Activated naive CD8-positive, alpha-beta T cell treated with anti-CD3 and anti-CD28 coated beads for 36 hours (primary cell): ENCODE measurements at places on chromosomes 3 and 15.

GRCh38 chr3:114721864-114722263, 425.2 kb downstream of the ZBTB20 start:
- DNase-seq, result no peak

- DNase-seq, result no peak
Observed at GRCh38 chr3:177626045-177626444, 428.8 kb upstream of the TBL1XR1 start.

- no peak for DNase-seq
Observed at GRCh38 chr15:92693691-92694331, 38.2 kb upstream of the FAM174B start.

DNA sequence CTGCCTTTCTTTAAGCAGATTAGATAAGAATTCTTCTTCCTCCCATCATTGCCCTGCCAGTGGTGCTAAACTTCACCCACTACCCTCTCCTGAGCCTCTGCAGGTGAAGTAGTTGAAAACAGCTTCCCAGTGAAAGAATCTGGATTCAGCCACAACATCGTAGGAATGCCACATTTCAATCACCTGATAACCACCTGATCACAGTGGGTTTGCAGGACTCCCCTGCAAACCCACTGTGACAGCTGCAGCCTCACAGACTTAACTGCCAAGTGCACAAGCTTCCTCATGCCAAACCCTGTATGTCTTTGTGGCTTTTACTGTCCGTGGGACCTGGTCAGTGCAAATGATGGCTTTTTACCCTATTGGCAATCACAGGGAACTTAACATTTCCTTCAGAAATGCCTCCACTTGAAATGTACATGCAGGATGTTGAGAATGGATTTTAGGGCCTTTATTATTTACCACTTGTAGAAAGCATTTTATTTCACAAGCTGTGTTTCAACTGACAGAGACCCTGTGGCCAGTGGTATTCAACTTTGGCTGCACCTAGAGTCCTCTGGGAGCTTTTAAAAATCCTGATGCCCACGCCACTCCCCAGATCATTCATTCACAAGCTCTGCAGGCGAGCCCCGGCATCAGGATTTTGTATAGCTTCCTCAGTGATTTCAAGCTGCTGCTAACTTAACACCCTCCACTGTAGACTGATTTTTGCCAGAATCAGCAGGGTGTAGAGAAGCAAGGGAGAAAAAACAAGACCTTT, 49.1 kb downstream of the OXNAD1 start:
- no peak for DNase-seq

- DNase-seq, result peak; percentile 62
Observed at GRCh38 chr3:53709860-53710674, 136.2 kb downstream of the CHDH start.

- no peak for DNase-seq
Observed at GRCh38 chr3:107740992-107741896, 218.5 kb downstream of the BBX start.

GRCh38 chr3:48565591-48566400, 2.2 kb upstream of the UCN2 start:
- peak; percentile 14 for DNase-seq

GRCh38 chr3:16474920-16475319, 38.6 kb downstream of the RFTN1 start:
- DNase-seq, result no peak

- no peak for DNase-seq
Observed at GRCh38 chr15:64249406-64249805, 86.6 kb upstream of the PPIB start.

GRCh38 chr3:80017369-80017768, 249.6 kb upstream of the ROBO1 start:
- DNase-seq, result no peak

DNA sequence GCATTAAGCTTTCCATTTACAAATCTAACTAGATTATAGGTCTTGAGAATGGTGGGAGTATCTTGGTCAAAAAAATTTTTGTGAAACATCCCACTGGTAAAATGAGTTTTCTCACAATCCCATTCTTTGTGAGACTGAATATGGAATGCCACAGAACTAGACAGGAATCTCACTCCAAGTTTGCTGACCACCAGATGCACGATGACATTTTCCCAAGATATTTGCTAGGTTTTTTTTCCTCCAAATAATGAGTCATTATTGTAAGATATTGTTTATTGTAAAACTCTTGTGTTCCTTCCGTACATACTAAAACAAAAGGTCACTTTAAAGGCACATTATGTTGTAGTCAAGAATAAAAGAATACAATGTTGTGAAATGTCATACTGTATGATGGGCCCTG, 53.9 kb downstream of the COPS2 start:
- DNase-seq, result no peak

GRCh38 chr3:111200027-111200426, 128.4 kb downstream of the NECTIN3 start:
- no peak for DNase-seq

- no peak for DNase-seq
Observed at GRCh38 chr3:188211476-188211875, 57.5 kb downstream of the LPP start.

GRCh38 chr3:184005941-184006507, 11.7 kb downstream of the ABCC5 start:
- DNase-seq, result peak; percentile 25
